ENCODE measurements at places on chromosomes 3 and 15.

DNA sequence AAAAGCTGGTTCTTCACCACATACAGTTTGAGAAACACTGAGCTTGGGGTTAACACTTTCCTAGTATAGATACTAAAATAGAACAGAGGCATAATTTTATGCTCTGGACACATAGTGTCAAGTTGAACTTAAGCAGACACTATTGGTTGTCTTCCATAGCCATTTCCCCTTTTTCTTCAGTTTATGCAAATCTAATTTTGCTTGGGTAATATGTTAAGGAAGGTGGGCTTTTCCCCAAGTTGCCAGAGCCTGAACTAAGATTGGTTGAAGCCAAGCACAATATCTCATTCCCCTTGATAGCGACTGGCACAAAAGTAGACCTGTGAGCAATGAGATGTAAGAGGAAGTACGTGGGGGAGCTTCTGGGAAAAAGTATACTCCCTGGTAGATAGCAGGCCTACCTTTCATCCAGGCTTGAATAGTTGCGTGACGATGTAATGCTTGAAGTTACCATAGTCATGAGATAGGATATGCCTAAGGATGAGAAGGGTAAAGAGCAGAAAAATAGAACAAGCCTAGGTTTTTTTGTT, 4.5 kb upstream of the POPDC2 start:
- DNase-seq: no peak

DNA sequence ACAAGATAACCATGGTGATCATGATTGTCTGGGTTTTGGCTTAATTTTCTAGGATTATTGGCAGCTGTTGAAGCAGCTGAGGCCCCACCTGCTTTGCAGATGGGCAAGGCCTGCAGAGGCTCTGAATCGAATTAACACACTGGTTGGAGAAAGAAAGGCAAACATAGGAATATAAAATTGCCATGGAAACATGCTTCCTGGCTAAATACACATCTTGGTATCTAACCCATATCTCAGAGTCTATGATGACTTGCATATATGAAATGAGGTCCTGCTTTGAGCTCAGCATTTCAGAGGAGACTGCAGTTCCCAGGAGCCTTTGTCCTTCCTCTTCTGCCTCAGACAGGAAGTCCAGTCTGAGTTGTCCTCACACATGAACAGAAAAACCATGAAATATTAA, 24.3 kb upstream of the SV2B start:
- no peak for DNase-seq

- DNase-seq: no peak
Measured at GRCh38 chr3:14678015-14678503, 3.1 kb downstream of the C3orf20 start.

DNA sequence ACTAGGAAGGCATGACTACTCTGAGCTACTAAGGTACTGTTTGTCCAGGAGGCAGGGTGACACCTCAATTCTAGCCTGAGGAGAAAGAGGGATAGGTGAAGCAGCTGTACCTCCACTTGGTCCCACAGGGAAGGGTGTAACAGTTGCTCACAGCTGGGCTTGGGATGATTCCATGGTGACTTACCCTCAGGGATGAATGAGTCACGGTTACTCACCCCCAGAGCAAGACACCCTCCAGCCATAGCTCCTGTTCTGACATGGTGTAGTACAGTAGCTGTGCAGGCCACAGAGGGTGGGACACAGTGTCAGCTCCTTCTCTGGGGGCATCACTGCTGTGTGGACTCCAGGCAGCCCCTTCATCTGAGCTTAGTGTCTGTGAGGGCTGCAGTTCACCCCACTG, 868.6 kb upstream of the SEMA6D start:
- no peak for DNase-seq

GRCh38 chr15:63986751-63987341, 59.4 kb downstream of the DAPK2 start:
- no peak for DNase-seq

DNA sequence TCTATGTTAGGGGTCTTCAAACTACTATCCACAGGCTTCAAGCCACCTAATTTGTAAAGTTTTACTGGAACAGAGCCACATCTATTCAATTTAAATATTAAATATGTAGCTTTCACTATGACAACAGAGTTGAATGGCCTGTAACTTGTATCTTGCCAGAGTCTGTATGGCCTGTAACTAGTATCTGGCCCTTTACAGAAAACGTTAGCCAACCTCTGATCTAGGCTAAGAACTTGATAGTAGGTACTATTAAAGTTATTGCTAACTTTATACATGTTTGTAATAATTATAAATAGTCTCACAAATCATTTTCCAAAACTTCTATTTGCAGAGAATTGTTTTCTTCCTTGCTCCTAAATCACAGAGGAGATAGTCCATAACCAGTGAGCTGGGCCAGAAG, 40.0 kb downstream of the ANKRD28 start:
- no peak for DNase-seq

DNA sequence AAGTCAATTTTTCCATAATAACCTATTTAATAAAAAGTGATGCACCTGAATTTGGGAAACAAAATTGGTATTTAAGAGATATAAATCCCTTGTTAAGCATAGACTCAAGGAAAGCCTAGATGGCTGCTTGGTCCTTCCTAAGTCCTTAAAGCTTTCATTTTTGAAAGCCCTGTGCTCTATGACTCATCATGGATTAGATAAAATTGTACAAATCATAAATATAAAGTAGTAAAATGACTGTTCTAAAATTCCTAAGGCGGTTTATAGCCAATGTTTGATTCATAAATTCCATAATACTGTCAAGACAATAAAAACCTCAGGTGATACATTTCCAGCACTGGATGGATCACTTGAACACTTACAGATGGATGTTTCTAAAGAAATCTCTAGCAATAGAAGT, 730.8 kb upstream of the EPHA6 start:
- DNase-seq: no peak
